GOT3 (cell line): ENCODE measurements at places on chromosomes 16 and 17.

DNA sequence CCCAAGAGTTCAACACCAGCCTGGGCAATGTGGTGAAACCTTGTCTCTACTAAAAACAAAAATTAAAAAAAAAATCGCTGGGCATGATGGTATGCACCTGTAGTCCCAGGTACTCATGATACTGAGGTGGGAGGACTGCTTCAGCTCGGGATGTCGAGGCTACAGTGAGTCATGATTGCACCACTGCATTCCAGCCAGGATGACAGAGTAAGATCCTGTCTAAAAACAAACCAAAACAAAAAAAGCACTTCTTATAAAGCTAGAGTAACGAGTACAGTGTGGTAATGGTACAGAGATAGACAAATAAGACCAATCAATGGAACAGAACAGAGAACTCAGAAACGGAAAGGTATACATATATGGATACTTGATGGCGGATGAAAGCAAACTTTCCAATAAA, 4.4 kb downstream of the NSMCE1 start:
- no peak for DNase-seq

- DNase-seq: no peak
Measured at GRCh38 chr17:20254541-20254940, 212.8 kb downstream of the LGALS9B start.

DNA sequence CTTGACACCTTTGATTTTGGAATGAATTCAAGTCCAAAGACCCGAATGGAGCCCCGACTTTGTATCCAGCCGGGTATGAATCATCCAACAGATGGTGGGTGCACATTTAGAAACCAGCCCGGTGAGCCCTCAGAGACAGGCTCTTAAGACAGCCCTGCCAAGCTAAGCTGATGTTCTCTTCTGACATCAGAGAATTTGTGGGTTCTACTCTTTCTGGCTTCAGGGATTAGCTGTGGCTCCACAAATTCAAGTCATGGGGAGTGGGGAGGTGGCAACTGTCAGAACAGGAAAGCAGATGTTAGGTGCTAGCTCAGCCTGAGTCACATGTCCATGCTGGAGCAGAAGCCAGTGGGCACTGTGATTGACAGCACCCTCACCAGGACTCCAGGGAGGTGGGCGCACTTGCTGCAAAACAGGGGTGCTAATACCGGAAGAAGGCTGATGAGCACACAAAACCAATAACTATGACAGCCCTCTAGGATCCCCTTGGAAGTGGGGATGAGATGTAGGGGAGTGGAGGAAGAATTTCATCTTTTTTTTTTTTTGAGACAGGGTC, 31.4 kb upstream of the XYLT2 start:
- DNase-seq: no peak

GRCh38 chr16:86846136-86846535, 267.8 kb downstream of the FOXL1 start:
- DNase-seq: no peak

GRCh38 chr17:58615768-58616659, 75.8 kb downstream of the TEX14 start:
- DNase-seq: no peak

GRCh38 chr17:64442541-64442971, 6.4 kb upstream of the MILR1 start:
- DNase-seq: no peak

GRCh38 chr16:85898521-85899442, at the start of gene IRF8:
Gene IRF8, plus strand, starts transcription at chr16:85899162. Its CDS starts 3,854 bp downstream, at chr16:85903016.
- no peak for DNase-seq
